Hematopoietic multipotent progenitor cell treated with erythropoietin and hydrocortisone succinate and interleukin-3 and kit ligand, for 6 days (in vitro differentiated cells): ENCODE measurements at places on chromosomes 12 and 14.
A peak's percentile ranks its signal among the peaks of the same experiment; 100 is the strongest.

DNA sequence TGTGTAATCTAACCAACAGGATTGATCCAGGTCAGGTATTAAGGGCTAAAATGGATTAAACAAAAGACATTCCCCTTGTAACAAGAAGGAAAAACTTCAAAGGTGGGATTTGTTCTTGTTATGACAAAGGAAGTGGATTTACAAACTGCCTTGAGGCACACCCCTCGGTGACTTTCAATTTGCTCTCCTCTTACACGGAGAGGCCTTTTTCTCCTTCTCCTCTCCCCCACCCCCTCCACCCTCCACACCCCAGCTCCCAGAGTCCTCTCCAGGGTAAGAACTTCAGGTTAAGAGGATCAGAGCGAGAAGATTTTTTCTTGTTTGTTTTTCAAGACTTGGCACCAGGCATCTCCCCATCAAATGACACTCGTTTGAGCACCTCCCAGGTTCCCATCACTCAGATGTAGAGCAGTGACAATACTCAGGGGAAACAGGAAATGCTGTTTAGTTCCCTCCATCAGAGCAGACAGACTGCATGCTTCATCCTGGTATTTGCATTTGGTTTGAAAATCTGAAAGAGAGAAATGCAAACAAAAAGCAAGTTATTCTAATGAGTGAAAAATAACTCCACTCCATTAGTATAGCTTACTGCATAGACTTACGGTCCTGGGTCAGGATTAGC is 77.6 kb upstream of the TMEM260 start:
- no peak for DNase-seq

- DNase-seq = peak; percentile 54
Measured at GRCh38 chr14:39268393-39268792, 34.7 kb downstream of the MIA2 start.

GRCh38 chr14:79698298-79698711 is 513.0 kb downstream of the DIO2 start:
- DNase-seq = no peak

DNA sequence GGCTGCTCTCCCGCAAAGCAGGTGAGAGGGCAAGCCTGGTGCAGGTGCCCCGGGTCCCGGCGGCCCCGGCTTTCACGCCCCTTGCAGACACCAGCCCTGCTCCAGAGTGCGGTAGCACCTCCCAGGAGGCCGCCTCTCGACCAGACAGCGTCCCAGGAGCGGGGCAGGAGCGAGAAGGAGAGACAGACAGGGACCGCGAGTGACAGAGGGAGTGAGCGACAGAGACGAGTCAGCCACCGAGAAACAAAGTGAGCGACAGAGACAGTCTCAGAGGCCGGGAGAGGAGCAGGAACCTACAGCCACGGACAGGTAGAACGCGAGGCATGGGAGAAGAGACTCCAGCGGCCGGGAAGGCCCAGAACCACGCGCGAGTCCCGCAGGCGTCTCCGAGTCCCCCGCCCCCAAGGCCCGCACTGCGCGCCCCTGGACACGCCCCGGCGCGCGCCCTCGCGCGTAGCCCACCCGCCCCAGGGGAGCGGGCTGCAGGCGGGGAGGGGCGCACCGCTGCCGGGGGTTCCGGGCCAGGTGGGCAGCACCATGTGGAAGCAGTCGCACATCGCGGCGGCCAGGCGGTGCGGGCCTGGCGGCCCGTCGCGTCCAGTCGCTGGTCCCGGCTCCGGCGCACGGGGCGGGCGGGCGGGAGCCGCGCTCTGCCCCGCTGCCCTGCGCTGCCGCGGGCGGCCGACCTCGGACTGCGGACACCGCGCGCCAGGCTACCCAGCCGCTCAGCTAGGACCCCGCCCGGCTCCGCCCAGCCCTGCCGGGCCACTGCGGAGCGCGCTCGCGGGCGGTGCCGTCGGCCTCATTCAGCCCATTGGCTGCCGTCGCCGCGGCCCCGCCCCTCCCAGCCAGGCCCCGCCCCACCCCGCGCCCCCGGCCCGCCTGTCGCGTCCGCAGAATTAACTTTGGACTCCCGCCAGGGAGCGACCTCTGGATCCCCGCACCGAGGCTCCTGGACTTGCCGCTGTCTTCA is at the start of gene AHNAK2:
Gene AHNAK2 (minus strand): TSS at position 694 of the 973 bp plus-strand sequence. CDS start 137 bp downstream, at position 557.
- peak; percentile 88 for DNase-seq

- DNase-seq = no peak
Measured at GRCh38 chr14:94685681-94686485, 73.7 kb downstream of the SERPINA3 start.

- no peak for DNase-seq
Measured at GRCh38 chr12:29518407-29518806, 20.9 kb upstream of the OVCH1 start.

- peak; percentile 35 for DNase-seq
Measured at GRCh38 chr12:71009430-71010142, 89.0 kb upstream of the PTPRR start.

- no peak for DNase-seq
Measured at GRCh38 chr12:87728931-87729593, 300.1 kb downstream of the C12orf50 start.

- no peak for DNase-seq
Measured at GRCh38 chr12:30813525-30814294, 59.0 kb upstream of the CAPRIN2 start.

GRCh38 chr12:42156232-42156631 is 11.6 kb upstream of the GXYLT1 start:
- no peak for DNase-seq
